ENCODE measurements at places on chromosomes 7 and 10.

DNA sequence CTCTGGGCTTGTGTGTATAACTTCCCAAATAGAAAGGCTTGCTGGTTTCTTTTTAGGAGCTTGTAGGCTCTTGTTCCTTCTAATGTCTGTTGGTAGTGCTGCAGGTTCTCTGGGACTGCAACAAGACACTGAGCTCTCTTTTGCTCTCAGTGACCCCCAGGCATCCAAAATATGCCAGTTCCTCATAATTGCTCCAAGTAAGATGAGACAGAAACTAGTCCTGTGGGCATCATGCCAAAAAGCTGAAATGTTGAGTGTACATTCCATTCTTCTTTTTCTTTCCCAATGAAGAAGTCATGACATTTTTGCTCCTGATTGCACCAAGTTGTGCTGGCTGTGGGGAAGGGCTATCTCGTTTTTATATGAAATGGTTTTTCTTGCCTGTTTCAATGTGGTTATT, 7.1 kb upstream of the BTBD16 start:
- DNase-seq = no peak

- no peak for DNase-seq
Measured at GRCh38 chr7:87213811-87214210, 5.7 kb downstream of the TMEM243 start.

GRCh38 chr10:90227217-90227656, 525.8 kb downstream of the KIF20B start:
- no peak for DNase-seq

DNA sequence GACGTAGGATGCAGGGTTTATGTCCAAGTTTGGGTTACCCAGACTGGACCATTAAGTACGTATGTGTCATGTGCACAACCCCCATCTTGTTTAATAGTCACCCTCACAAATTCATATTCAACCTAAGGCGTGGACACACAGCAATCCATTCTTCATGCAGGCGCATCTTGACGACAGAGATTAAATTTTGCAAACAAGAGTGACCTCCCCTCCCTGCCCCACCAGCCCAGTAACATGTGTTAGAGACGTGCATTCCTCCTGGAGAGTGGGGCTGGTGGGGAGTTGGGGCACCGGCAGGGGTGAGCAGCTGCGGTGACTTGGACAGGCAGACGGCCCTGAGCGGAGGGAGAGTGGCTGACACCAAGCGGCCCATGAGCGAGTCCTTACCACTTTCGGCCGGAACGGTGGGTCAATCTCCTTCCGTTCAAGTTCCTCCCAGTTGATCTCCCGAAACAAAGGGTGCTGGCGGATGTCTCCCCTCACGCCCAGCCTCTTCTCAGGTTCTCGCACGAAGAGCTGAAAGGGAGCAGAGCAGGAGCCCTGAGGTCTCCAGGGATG, 149.6 kb downstream of the PRKCQ start:
- no peak for DNase-seq

GRCh38 chr10:23439961-23440889, 1.4 kb downstream of the OTUD1 start:
- peak; percentile 90 for DNase-seq

- DNase-seq = no peak
Measured at GRCh38 chr7:18497800-18498199, 2.3 kb downstream of the HDAC9 start.

DNA sequence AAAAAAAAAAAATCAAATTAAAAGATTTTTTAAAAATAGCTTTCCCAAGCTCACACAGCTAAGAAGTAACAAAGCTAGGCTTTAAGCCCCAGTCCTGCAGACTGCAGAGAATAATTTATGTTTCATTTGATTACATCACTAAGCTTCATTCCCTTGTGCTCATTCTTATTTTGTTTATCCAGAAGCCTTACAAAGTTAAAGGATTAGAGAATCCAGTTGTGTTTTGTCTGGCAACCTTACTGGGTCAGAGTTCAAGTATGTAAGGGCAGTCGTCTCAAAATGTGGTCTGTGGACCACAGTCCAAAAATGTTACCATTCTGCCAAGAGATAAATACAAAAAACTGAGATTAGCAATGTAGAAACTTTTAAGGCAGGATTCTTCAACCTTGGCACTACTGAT, 32.1 kb upstream of the EZH2 start:
- DNase-seq = no peak

DNA sequence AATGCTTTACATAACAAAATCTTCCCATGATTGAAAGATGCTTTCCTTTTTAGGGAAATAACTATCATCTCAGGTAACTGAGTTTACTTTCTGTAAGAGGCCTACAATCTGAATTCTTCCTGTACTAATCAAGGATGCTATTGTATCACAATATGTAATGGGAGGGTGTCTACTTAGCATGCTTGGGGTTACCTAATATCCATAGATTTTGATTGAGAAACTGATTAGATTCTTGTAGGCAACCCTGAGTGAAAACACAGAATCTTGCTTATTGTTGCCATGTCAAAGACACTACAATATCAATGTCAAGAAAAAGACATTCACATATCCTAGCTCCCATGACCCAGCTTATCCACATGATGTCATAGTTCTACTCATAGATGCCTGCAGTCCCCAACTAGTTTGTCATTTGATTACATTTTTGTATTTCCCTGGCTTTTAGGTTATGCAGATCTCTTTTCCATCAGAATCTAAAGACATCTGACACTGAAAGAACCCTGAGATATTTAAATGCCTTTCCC, 62.4 kb downstream of the PON1 start:
- no peak for DNase-seq

DNA sequence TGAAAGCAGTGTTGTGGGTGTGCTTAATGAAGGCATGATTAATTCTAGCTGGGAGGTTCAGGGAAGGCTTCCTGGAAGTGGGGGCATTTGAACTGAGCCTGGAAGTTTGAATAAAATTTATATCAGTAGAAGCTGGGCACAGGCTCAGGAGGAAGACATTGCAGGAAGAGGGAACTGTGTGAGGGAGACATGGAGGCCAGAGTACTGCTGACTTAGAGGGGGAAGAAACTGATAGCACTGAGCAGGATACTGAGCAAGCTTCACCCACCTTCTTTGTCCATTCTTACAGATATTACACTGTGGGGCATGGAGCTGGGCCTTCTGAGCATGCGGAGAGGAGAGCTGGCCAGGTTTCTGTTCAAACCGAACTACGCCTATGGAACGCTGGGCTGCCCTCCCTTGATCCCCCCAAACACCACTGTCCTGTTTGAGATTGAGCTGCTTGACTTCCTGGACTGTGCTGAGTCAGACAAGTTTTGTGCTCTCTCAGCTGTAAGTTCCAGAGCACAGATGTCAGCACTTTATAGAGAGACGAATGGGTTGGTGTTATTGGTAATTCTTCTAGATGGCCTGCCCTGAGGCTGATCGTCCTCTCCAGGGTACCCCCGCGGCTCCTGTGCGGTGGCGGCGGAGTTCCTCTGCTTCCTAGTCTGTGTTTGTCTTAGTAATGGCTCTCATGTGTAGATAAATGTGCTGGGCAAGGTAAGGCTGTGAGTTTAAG, 2.1 kb downstream of the FKBP6 start:
- DNase-seq = no peak

GRCh38 chr7:153404781-153405279, 645.3 kb downstream of the ACTR3B start:
- DNase-seq = no peak

DNA sequence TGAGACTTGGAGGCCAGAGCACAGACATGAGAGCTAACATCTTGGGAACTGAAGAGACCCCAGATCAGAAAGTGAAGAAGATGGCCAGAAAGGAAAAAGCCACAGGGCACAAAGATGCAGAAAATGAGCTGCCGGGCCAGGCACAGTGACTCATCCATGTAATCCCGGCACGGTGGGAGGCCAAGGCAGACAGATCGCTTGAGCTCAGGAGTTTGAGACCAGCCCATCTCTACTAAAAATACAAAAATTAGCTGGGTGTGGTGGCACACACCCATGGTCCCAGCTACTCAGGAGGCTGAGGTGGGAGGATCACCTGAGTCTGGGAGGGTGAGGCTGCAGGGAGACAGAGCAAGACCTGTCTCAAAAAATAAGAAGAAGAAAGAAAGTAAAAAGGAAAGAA, 81.4 kb upstream of the MGMT start:
- DNase-seq = no peak

GRCh38 chr10:121851786-121852185, 76.0 kb downstream of the ATE1 start:
- no peak for DNase-seq

DNA sequence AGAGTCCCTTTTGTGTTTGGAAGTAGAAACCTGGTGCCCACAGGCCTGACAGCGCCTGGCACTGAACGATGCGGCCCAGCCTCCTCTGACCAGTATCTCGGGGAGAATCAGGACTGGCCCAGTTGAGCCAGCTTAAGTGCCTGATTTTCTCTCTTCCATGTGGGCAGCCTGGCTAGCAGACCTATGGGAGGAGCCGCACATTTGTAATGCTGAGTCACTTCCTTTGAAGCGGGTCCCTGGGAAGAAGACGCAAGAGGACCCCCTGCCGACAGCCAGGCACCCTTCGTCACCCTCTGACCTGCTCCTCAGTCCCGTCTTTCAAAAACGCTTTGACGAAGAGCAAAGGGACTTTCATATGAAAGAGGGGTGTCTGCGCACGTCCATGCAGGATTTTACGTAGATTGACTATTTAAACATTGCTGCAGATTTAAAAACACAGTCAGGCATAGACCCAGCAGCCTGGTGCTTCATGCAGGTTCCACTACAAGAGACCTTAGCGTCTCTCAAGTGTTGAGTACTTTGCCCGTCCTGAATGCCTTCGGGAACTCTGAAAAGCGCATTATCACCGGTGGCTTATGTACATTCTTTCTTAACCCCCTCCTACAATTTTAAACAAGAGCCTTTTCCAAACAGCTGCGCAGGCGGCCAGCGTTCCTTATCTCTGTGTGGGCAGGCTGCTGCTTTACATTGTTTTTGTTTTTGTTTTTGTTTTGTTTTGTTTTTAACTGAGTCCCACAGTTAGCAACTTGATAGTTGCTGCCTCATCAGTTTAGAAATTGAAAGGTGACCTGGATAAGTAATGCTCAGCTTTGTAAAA, 36.5 kb upstream of the AP5Z1 start:
- DNase-seq = no peak

- no peak for DNase-seq
Measured at GRCh38 chr10:122875843-122876466, 3.4 kb downstream of the FAM24B start.

DNA sequence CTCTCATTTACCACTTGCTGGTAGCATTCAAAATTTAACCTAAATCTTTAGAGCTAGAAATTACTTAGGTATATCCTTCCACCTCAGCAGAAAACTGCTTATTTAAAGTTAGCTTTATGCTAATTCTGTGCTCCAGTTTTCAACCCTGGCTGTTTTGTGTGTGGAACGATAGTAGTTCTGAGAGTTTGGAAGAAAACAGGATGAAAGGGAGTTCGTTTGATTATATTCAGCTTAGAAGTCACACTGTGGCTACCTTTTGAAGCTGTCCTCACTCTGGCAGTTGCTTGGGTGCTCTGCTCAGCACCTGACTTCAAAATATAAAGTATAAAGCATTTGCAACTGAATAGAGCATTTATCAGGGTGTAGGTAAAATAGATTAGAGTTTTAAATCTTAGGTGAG, 2.6 kb upstream of the ASCC1 start:
- DNase-seq = no peak

- DNase-seq = no peak
Measured at GRCh38 chr7:71243736-71244410, 111.9 kb downstream of the GALNT17 start.

DNA sequence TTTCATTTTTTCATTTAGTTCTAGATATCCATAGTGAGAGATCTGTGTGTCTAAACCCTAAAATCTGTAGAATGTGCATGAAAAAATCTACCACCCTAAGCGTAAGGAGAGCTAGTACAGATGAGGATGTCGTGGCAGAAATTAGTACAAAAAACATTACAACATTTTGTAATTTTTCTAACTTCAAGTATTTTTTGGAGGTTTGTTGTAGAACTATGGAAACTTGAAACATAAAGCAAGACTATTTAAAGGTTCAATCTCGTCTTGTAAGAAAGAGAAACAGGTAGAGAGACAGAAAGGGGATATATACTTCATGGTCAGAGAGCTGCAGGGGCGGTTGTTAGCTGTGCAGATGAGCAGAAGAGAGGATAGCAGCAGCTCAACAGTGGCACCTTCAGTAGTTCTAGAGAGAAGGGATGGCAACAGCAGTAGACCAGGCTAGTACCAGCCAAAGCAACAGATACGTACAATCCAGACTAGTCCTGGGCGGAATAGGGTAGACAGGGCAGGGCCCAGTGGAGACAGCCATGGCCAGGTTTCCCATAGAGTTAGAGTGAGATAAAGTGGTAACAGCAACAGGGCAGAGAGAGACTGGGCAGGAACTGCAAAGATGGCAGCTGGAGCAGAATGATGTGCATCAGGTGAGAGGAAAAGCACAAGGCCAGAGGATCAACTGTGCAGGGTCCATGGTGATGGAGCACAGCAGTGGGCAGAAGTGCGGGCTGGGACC, 145.2 kb downstream of the FRMD4A start:
- no peak for DNase-seq

DNA sequence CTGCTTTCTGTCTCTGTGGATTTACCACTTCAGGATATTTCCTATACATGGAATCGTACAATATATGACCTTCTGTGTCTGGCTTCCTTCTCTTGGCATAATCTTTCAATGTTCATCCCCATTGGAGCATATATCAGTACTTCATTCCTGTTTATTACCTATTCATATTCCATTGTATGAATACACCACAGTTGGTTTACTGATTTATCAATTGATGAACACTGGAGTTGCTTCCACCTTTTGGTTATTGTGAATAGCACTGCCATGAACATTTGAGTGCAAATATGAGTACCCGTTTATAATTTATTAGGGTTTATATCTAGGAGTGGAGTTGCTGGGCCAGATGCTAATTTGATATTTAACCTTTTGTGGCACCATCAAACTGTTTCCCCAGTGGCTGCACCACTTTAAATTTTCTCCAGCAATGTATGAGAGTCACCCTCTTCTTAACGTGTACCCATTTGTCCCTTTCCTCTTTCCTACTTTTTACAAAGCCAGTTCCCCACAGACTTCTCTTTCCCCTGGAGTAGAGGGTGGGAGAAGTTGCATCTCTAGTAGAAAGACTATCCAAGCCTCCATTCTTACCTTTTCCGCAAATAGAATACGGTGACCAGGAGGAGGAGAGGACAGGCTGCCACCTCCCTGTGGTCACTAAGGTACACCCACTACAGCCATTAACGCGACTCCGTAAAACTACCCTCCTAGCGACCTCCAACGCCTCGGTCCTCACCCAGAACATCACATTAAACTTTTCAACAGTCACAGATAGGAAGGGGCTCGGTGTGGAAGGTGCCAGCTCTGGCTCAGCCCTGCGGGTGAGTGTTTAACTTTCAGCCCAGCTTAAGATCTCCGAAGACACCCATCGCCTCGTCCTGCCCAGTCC, 25.6 kb downstream of the SCD start:
- no peak for DNase-seq

GRCh38 chr10:117457071-117457810, 82.0 kb upstream of the PDZD8 start:
- no peak for DNase-seq

DNA sequence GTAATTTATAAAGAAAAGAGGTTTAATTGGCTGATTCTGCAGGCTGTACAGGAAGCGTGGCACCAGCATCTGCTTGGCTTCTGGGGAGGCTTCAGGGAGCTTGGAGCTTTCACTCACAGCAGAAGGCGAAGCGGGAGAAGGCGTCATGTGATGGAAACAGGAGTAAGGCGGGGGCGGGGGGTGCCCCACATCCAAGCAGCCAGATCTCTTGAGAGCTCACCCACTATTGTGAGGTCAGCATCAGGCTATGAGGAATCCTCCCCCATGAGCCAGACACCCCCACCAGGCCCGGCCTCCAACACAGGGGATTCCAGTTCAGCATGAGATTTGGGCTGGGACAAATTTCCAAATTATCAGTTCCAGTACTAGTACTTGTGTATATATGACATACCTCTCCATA, 46.2 kb downstream of the WDR37 start:
- DNase-seq = peak; percentile 28

GRCh38 chr10:70578371-70578947, 24.1 kb downstream of the PRF1 start:
- DNase-seq = no peak

All from mesenteric fat pad (tissue), 1 donor.